ENCODE measurements at places on chromosomes 5 and 9. TPM values are rescaled to one million over a fixed set of nuclear protein-coding genes. Genes with fewer than 3 reads are reported as not detected.

GRCh38 chr9:94286116-94286515 is 27.0 kb downstream of the ZNF169 start:
- DNase-seq: no peak

DNA sequence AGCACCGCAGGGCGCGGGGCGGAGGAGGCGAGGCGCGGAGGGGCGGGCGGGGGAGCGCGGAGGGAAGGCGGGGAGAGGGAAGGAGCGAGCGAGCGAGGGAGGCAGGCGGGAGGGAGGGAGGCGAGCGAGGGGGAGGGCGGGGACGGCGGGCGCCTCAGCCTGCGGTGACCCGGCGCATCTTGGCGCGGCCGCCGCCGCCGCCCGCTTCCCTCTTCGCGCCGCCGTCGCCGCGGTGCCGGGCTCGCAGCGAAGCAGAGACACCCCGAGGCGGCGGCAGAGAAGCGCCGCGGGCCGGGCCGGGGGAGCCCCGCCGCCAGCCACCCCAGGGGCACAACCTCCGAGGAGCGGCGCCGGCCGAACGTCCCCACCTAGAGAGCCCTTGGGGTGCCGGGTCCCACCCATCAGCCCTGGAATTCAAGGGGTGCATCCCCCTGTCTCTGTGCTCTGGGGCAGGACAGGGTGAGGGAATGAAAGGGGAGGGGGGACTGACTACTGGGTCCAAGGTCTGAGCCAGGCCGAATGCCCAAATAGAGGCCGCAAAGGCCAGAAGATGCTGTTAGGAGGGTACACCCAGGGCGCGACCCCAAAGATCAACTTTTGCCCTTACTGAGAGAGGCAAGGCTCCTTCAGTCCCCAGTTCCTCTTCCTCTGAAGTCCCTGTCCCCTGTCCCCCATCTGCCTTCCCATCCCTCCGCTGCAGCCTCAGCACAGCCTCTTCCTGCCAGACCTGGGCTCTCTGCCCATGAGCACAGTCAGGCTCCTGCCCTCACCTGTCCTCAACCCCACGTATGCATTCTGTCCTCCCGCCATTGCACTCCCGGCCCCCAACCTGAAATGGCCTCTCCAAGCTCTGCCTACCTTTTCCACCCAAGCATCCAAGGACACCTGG is at the start of gene ADAMTS2:
ADAMTS2 (minus strand) TSS at position 29 of the 889 bp plus-strand sequence. CDS start 133 bp downstream, outside the sequence.
- no peak for DNase-seq

GRCh38 chr9:132185073-132186009 is 23.5 kb downstream of the NTNG2 start:
- no peak for DNase-seq

The KCNT1 gene
- polyA plus RNA-seq: 11.0 TPM

The UBLCP1 gene
- 20.7 TPM for polyA plus RNA-seq

The TAF11L10 gene
- polyA plus RNA-seq: not detected

The ZNF366 gene
- polyA plus RNA-seq: 3.0 TPM

The TLN1 gene
- 87.7 TPM for polyA plus RNA-seq

The PDE6A gene
- 0.06 TPM for polyA plus RNA-seq

The QRFP gene
- 0.33 TPM for polyA plus RNA-seq

The CSF2 gene
- polyA plus RNA-seq: not detected
